ENCODE measurements at places on chromosomes 12 and 14. TPM values are rescaled to one million over a fixed set of nuclear protein-coding genes. Genes with fewer than 3 reads are reported as not detected.

The CACNA2D4 gene
- 1.3 TPM for polyA plus RNA-seq

The FOXJ2 gene
- polyA plus RNA-seq, result 26.8 TPM

The CCND2 gene
- polyA plus RNA-seq, result 58.9 TPM

The CCNB1IP1 gene
- polyA plus RNA-seq, result 141 TPM

The RNASE1 gene
- polyA plus RNA-seq, result 299 TPM

The ACRBP gene
- 7.4 TPM for polyA plus RNA-seq

The STAC3 gene
- 2.9 TPM for polyA plus RNA-seq

The SPTB gene
- polyA plus RNA-seq, result 5.2 TPM

The AMN gene
- polyA plus RNA-seq, result 0.35 TPM

DNA sequence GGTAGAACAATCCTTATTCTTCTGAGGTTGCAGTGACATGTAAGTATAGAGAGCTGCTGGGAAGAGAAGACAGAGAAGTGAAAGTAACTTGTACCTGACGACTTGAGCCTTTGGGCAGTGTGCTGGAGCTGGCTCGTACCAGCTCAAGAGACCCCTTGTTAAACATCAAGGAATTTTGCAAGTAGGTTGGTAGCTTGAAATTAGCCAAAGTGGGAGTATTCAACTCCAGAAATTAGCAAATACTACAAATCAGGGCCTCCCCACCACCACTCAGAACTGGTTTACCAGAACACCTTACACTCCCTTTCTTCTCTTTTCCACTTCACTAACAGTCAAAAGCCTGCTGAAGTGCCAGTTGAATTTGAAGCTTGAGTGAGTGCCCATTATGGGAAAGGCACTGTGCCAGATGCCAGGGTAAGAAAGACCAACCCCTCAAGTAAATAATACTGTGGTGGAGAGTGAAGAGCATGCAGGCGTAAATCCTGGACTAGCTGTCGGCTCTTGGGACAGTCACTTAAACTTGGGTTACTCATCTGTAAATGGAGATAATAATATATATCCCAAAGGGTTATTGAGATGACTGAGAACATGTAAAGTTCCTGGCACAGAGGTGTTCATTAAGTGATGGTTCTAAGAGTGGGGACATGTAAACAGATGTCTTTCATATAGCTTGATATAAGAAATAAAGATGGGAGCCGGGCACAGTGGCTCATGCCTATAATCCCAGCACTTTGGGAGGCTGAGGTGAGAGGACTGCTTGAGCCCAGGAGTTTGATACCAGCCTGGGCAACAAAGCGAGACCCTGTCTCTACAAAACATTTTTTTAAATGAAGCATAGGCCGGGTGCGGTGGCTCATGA, 27.0 kb upstream of the EID3 start:
- peak; percentile 65 for DNase-seq

DNA sequence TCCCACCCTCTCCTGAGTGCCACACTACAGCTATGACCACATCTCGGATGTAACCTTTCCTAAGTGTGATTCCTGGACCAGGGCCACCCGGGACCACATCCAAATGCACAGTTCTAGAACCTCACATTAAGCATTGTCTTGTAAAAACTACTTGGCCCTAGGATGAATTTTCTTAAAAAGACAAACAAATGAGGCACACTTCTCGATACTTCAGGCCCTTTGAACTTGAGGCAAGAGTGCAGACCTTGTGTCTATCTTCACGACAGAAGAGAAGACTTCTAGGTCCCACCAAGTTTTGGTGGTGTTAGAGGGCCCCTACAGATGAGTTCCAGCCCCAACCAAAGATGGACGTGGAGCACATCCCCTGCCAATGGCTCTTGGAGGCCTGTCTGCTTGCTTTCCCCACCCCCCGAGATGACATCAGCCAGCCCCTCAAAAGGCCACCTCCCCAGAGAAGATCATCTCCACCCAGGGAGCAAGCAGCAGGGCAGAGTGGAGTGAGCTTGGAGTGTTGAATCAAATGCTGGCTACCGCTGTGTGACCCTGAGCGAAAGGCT, 9.3 kb downstream of the ISCU start:
- DNase-seq, result no peak

- no peak for DNase-seq
Measured at GRCh38 chr14:54599966-54600716, 33.2 kb downstream of the SAMD4A start.

DNA sequence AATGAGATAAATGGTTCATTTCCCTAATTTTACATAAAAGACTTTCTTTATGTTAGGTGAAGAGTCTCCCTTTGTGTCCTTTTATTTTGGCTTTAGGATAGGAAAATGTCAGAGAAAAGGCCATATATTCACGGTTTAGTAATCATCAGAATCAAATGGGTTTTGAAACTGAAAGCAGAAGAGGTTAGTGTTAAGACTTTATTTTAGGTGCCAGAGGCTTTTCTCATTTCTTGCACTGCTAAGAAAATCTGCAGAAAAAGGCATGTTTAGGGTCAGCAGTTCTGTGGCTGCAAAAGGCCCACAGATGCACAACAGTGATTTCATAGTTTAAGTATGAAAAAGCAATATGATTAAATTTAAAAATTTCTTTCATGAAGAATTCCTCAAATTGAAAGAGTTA, 80.4 kb upstream of the SINHCAF start:
- no peak for DNase-seq

DNA sequence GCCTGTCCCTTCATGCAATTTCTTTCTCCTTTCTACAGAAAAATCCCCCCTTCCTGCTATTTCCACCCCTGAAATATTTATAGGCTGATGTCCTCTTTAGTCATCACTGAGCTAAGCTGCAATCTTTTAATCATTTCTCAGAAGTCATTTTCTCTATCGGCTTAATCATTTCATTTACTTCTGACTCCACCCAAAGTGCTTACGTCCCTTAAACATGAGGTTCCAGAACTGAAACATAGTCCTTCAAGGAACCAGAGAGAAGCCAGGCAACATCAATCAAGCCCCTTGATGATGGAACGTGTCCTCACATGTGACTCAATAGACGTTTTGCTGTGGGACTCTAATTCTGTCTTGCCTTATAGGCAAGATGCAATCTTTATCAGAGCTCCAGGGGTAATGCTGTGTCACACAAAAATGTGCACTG, 148.7 kb upstream of the KRR1 start:
- no peak for DNase-seq

DNA sequence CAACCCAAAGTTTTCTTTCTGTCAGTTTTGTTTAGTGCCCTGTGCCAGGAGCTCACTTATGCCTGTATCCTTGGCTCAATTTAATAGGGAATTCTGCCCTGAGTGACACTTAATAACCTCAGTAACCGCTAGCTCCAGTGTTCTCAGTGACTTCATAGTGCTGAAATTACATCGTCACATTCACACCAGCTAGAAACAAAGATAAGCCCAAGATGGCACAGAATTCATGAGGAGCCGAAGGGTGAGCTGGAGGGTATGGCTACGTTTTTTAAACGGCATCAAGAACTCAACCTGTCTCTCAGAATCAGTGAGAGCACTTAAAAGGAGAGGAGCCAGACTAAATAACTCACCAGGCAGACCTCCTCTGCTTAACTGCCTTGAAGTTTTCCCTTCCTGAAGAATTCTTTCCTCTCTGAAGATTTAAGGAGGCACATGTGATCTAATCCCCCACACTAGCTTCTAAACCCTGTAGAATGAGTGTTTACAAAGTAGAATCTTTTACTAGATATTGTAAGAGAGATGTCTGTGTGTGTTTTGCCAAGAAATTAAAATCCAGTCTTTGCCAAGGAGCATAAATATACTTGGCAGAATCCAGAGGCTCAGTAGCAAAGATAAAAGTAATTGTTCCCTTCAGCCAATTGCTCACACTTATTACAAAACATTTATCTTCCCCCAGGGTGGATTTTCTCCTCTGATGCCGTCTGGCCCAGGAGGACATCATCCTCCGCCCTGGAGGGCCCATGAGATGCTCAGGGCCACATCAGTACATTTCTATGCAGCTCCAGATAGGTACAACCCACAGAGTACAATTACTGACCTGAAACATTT, 37.3 kb downstream of the PTGER2 start:
- DNase-seq, result peak; percentile 77

GRCh38 chr12:30301291-30301690, 394.4 kb downstream of the IPO8 start:
- DNase-seq, result no peak

DNA sequence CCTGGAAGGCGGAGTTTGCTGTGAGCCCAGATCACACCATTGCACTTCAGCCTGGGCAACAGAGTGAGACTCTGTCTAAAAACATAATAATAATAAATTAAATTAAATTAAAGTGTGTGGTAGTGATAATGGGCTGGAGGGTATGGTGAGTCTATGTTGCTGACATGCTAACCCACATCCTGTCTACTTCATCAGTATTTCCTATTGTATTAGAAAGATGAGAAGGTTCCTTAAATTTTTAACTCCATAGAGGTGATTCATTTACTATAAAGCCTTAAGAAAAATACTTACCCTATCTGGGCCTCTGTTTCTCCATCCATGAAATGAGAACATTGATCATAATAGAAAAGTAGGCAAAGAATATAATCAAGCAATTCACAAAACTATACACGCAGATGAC, 280.5 kb downstream of the FBXL14 start:
- DNase-seq, result no peak

DNA sequence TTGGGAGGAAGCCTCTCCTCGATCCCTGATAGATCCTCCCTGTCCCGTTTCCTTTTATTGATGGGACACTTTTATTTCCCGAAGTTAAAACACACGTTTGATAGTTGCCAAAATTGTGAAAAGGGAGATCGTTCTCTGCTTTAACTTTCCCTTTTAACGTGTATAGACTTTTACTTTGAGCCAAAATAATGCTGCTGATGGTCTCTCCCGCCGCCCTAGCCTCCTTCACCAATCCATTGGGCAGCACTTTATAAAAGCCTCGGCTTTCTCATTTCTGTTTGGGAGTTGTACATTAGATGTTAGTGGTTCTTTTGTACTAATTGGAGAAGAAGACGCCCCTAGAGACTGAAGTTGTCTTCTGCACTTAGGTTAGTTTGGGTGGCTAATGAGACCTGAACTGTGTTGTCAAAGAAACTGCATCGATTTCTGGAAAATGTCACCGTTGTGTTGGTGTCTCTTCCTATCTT, 1.4 kb downstream of the TMTC2 start:
- no peak for DNase-seq

DNA sequence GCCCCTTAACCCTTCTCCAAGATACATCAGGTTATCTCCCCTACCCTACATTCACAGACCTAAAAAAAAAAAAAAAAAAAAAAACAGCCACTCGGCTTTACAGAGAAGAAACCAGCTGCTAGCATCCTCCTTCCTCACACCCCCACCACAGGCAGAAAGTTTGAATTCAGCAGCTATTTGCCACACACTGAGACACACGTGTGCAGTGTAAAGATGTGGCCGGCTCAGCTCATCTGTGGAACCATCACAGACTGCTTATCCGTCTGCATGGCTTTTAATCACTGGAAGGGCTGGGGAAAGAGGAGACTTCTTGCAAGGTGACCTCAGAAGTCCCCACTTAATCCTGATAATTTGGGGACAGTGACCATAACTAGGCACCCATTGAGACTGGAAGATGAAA, 50.0 kb downstream of the VWF start:
- DNase-seq, result no peak

GRCh38 chr14:71749613-71750238, 182.5 kb upstream of the RGS6 start:
- DNase-seq, result no peak

GRCh38 chr12:119659289-119659897, 8.5 kb upstream of the PRKAB1 start:
- DNase-seq, result no peak

- DNase-seq, result no peak
Measured at GRCh38 chr12:46470036-46470627, 97.6 kb upstream of the SLC38A2 start.

- DNase-seq, result no peak
Measured at GRCh38 chr14:85471744-85472143, 58.2 kb upstream of the FLRT2 start.

GRCh38 chr12:25056486-25057130, 107.7 kb upstream of the BCAT1 start:
- DNase-seq, result no peak

- DNase-seq, result no peak
Measured at GRCh38 chr12:56818629-56819028, 55.5 kb downstream of the HSD17B6 start.

- no peak for DNase-seq
Measured at GRCh38 chr12:7131502-7131866, 1.3 kb downstream of the CLSTN3 start.

DNA sequence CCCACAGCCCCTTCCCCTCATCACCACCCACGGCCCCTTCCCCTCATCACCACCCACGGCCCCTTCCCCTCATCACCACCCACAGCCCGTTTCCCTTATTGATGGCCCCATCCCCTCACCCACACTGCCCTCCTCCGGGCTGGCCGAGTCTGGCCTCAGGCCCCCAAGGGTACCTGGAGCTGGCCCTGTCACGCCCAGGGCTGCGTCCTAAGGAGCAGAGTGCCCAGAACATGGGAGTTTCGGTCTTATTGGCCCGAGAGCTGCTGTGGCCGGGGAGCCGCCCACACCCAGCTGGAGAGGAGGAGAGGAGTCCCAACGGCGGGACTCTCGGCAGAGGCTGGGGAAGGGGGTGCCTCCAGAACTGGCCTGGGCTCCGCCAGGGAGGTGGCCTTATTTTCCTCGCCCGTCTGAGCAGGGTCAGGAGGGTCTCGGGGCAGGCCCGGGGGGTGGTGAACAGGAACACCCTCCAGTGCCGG, 182.3 kb downstream of the KIF26A start:
- no peak for DNase-seq

- no peak for DNase-seq
Measured at GRCh38 chr14:57962325-57963035, 96.6 kb upstream of the SLC35F4 start.

- DNase-seq, result no peak
Measured at GRCh38 chr12:52355176-52355575, 12.1 kb downstream of the KRT85 start.

GRCh38 chr12:53005215-53005985, 856 bp upstream of the EIF4B start:
- no peak for DNase-seq

DNA sequence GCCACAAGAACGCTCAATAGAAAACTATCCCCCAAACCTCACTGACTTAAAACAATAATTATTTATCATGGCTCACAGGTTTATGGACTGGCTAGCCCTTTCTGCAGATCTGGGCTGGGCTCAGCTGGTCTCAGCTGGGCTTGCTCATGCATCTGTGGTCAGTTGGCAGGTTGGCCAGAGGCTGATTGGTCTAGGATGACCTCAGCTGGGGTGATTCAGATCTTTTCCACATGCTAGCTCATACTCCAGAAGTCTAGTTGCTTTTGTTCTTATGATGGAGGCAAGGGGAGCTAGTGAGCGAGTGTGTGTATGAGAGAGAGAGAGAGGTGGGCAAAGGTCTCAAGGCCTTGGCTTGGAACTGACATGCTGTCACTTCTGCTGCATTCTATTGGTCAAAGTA, 181.2 kb upstream of the NRXN3 start:
- DNase-seq, result no peak

- DNase-seq, result no peak
Measured at GRCh38 chr14:65478596-65478995, 66.1 kb downstream of the FUT8 start.

- no peak for DNase-seq
Measured at GRCh38 chr14:23052671-23053070, 4.6 kb downstream of the CDH24 start.

DNA sequence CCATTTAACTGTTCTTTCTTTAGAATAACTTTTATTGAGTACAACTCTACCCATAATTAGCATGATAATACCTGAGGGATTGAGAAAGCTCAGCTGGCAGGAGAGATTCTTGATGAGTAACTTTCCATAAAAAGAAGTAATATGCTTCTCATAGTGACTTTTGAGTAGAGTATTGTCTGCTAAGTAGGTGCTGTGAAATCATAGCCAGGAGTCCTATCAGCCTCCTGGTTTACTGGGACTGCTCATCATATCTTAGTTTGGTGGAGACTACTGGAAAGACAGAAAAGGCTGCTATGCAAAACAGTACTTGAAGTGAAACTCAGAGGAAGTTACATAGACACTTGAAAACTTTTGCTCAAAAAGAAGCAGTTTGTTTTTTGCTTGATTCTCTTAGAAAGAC, 113.3 kb upstream of the ATP2B1 start:
- no peak for DNase-seq
